ENCODE measurements at places on chromosomes 11 and 22.

- DNase-seq: peak; percentile 92
Measured at GRCh38 chr11:47355283-47356128, 3.0 kb upstream of the MYBPC3 start.

GRCh38 chr11:8241373-8242117 is 22.1 kb downstream of the LMO1 start:
- no peak for DNase-seq

GRCh38 chr22:49953027-49953679 is 7.4 kb upstream of the PIM3 start:
- no peak for DNase-seq

- DNase-seq: no peak
Measured at GRCh38 chr11:9396310-9396709, 11.9 kb downstream of the IPO7 start.

- DNase-seq: no peak
Measured at GRCh38 chr11:33753304-33753967, 17.2 kb upstream of the CD59 start.

DNA sequence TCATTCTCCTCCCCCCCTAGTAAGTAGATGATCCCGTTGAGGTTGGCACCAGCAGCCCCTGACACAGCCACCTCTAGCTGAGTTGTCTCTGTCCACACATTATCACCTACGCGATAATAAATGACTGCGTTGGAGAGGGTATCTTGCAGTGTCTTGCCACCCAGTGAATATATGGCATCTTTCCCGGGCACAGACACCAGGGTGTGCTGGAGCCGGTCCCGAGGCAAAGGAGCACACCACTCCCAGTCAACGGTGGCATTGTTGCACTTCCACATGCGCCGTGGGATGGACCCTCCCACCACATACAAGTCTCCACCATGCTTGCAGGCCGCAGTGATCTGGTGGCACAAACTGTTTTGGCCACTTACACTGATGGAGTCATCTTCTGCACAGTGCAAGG is 5.4 kb downstream of the KBTBD4 start:
- no peak for DNase-seq

GRCh38 chr11:116729501-116730240 is 43.1 kb downstream of the BUD13 start:
- DNase-seq: no peak

DNA sequence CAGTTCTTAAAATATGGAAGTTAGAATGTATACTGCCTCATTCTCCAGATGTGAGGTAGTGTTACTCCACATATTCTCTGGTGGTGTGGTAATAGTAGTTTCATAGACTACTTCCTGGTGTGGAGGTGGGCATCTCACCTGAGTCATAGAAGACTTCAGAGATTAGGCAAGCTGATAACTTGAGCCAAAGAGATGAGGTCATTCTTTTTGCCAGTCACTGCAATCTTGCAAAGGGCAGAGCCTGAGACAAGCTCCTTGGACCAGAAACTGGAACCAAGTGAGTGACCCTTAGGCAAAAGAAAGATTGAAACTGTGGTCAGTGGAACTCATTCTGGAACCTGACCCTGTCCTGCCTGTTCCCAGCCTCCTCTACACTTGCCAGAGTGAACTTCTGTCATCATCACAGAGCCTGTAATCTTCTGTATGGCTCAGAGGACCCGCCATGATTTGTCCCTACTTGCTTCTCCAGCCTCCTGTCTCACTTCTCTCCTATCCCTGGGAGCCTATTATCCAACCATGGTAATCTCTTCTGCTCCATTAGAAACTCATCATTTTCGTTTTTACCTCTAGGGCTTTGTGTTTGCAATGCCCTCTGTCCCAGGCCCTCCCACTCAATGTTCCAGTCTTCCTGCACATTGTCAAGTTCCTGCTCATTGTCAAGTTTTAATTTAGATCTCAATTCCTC is 10.6 kb upstream of the CCDC83 start:
- no peak for DNase-seq

DNA sequence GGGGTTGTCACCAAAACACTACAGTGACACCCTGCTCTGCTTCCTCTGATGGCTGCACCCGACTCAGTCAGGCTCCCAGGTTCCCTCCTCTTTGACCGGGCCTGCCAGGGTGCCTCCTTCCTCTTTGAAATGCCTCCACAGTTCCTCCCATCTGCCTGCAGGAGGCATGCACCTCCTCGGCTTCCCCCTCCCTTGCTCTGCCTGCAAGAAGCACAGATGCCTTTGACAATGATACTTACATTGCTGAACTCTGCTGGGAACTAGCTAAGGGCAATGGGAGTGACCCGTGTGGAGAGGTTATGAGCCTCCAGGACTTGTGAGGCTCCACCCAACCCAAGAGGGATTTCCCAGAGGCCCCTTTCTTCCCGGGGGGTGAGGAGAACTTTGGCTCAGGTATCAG is 674.1 kb downstream of the OPCML start:
- DNase-seq: peak; percentile 83

GRCh38 chr11:36062796-36063365 is 119.0 kb downstream of the LDLRAD3 start:
- no peak for DNase-seq

GRCh38 chr11:14956111-14956510 is 16.0 kb downstream of the CALCA start:
- no peak for DNase-seq

GRCh38 chr11:16169956-16170847 is 186.1 kb downstream of the SOX6 start:
- no peak for DNase-seq

DNA sequence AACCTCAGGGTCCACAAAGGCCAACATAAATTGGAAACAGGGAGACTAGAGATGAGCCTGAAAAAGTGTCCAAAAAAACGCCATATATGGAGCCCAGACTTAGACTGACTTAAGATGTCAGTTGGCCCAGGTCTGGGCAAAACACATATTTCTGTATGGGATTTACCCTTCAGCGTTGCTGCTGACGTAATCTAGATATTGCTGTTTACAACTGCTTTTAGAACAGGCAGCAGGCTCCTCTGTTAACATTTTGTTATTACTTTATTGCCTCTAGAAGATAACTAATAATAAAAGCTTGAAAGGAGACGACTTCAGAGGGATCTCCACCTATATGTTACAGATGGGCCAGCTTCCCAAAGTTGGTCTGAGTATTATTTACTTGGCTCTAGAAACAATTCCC is 8.7 kb downstream of the ME3 start:
- DNase-seq: no peak

GRCh38 chr11:123822032-123822431 is 15.9 kb upstream of the OR6M1 start:
- no peak for DNase-seq

DNA sequence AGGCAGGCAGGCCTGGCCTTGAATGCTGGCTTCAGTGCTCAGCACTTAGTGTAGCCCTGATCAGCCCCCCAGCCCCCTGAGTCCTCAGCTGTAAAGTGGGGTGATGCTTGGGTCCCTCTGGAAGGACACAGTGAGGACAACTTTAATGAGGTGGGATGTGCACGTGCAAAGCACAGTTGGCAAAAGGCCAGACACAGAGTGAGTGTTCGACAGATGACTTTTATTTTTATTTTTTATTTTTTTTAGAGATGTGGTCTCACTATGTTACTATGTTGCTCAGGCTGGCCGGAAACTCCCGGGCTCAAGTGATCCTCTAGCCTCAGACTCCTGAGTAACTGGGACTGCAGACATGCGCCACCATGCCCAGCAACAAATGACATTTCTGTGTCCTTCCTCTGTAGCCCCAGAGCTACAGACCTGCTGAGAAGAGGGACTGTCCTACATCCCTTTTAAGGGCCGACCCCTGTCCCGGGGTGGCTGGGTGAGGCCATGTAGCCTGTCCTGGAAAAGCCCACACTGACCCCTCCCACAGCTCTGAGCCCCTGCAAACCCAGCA is 6.9 kb upstream of the C11orf96 start:
- DNase-seq: no peak

DNA sequence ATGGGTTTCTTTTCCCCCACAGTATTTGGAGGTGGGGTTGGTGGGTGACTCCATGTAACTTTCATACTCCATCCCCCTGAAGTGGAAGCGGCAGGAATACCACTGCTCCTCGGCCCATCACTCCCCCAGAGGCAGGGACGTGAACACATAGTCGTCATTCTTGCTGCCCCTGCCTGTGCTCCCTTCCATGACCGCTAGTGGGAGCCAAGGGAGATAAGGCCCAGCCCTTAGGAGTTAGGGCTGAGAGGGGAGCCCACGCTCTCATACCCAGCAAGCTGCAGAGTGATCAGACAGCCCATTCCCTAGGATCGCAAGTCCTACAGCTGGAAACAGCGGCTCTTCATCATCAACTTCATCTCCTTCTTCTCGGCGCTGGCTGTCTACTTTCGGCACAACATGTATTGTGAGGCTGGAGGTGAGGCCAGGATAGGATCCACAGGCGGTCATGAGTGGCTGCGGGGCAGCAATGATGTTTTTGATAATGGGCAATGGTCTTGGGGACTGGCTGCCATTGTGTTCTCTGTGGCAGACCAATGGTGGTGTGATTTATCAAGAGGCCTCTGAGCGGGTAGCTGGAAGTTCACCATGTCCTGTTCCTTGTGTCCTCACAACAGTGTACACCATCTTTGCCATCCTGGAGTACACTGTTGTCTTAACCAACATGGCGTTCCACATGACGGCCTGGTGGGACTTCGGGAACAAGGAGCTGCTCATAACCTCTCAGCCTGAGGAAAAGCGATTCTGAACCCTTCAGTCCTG is 15.9 kb downstream of the RHOG start:
- peak; percentile 44 for DNase-seq
